Kidney epithelial cell (primary cell): ENCODE measurements at places on chromosomes 6 and 20. TPM values are rescaled to one million over a fixed set of nuclear protein-coding genes. Genes with fewer than 3 reads are reported as not detected.

GRCh38 chr6:138145402-138145801, 16.3 kb upstream of the ARFGEF3 start:
- DNase-seq, result no peak

The LRFN2 gene
- total RNA-seq, result not detected in 2 replicates

DNA sequence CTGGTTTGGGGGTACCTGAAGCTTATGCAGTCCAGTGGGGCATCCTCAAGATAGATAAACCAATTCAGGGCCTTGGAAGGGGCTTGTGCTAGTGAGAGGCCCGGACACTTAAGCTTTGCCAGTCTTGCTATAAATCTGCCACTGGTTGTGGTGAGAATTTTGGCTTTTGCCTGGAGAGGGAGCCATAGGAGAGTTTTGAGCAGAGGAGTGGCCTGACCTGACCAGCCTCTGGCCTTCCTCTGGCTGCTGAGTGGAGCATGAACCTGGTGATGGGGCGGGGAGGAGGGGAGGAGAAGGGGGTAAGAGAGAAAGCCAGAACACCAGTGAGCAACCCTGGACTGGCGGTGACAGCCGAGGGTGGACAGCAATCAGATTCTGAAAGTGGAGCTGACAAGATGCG, 7.1 kb downstream of the TMEM74B start:
- DNase-seq, result no peak

GRCh38 chr20:56865055-56865454, 235.9 kb downstream of the TFAP2C start:
- no peak for DNase-seq

DNA sequence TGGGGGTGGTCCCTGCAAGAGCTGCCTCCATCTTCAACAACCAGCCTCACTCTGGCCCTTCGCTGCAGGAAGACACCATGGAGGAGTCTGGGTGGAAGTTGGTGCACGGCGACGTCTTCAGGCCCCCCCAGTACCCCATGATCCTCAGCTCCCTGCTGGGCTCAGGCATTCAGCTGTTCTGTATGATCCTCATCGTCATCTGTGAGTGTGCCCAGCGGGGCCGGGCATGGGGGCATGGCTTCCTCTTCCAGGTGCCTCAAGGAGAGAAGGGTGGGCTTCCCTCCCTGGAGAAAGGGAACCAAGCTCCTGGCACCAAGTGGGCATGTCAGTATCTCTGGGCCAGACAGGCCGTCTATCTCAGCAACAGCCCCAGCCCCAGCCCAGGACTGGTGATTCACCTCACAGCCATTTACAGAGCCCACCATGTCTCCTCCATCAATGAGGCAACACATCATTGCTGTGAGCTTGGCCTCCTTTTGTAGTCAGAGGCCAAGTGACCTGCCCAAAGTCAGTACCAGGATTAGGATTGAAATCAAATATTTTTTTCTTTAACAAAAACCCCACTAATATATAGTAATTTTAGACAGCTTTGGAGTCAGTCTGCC, 40.2 kb downstream of the TM9SF4 start:
- no peak for DNase-seq

GRCh38 chr6:26044140-26045064, 42.8 kb upstream of the HFE start:
- DNase-seq, result no peak

DNA sequence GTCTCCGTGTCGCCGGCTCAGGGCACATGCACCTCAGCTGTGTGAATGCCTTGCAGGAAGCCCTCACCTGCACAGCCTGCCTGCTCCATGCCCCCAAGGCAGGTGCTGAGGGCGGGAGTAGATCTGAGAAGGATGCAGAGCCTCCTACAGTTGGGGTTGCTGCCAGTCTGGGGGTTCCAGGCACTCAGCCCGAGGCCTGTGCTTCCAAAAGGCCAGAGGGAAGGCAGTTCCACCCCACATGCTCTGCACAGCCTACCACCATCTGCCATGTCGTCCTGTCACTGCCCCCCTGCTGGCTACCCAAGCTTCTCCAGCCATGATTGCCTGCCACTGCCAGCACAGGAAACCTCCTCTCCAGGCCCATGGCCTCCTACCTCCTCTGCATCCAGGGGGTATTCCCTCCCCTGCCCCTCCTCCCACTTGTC, 19.3 kb downstream of the ACSS1 start:
- DNase-seq, result no peak

DNA sequence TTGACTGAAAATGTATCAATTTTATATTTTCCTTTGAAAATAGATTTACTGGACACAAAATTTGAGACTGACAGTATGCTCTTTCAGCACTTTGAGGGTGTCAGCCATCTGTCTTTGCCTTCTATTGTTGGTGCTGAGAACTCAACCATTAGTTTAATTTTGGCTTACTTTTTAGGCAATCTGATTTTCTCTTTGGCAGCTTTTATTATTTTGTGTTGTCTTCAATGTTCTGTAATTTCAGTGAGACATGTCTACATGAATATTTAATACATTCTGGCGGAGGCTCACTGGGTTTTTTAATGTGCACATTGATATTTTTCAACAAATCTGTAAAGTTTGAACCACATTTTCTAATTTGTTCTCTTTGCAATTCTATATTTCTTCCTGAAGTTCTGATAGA, 648.6 kb downstream of the C6orf118 start:
- DNase-seq, result no peak

DNA sequence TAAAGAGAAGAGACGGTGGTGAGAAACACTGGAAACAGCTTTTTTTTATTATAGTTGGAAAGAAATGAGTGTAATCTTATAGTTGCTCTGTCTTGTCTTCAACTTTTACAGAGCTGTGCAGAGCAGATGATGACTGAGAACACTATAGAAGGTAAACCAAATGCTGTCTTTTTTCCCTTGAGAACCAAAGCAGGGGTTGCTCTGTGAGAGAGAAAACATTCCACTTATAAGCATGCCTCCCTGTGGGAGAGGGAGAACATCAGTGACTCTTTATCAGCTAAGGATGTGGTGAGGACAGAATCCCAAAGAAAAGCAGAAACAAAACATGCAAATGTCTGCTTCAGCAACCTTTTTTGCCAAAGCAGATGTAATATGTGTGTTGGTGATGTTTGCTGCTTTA, 179.3 kb upstream of the HDDC2 start:
- no peak for DNase-seq

- no peak for DNase-seq
These were observed 83.7 kb downstream of the FYN start for GRCh38 chr6:111789598-111789997.

GRCh38 chr20:62719250-62719935, 10.8 kb downstream of the NTSR1 start:
- no peak for DNase-seq

The EEF1A1 gene
- 16,505 and 18,187 TPM in 2 replicates for total RNA-seq

DNA sequence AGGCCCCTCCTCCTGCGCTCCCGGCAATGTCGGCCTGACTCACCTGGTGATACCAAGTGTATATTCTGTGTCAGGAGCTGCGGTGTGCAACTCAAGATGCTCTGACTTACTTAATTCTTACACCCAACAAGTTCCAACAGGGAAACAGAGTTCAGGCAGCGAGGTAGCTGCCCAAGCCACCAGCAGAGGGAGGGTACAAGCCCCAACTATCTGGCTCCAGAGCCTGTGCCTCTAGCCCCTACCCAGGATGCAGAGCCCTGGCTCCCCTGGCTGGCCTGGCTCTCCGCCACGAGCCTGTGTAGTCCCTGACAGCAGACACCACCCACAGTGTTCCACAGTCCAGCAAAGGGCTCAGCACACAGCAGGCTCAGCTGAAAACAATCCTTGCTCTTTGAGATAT, 34.9 kb downstream of the C20orf203 start:
- DNase-seq, result no peak

The OPN5 gene
- total RNA-seq, result not detected in 2 replicates

GRCh38 chr6:44451803-44452695, 64.5 kb downstream of the CDC5L start:
- DNase-seq, result no peak

The TFAP2D gene
- not detected in 2 replicates for total RNA-seq

DNA sequence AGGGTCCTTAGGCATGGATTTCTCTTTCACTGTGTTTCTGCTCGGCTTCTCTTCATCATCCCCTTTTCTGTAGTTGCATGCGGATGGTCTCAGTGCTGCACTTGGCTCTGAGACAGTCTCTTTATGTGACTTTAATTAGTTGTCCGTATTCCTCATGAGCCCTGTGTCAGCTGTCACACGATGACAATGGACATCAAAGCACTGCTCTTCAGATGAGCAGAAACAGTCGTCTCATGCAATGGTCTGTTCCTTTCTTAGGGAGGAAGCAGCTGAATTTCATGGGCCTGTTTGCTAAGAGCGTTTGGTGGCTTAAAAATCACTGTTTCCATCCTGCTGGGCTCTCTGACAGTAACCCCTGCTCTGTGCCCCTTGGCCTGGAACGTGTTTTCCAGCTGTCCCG, 64.9 kb downstream of the SYTL3 start:
- DNase-seq, result no peak
